ENCODE measurements at places on chromosomes 1 and 21.

GRCh38 chr1:3194760-3195479 lies 125.9 kb downstream of the PRDM16 start:
- DNase-seq = no peak

DNA sequence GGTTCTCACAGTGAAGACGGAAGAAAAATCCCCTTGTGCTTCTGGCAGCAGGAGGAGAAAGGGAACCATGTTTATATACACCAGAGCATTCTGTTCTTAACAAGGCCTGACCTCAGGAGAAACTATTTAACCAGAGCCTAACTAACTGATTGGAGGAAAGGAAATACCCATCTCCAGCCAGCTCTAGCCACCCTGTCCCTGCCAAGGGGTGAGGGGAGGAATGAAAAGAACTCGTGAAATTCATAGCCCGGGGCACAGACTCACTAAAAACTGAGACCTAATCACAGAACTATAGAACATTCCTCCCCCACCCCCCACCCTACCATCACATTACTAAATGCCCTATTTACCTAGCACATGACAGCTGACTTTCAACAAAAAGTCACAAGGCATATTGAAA lies 65.0 kb downstream of the KCNH1 start:
- no peak for DNase-seq

DNA sequence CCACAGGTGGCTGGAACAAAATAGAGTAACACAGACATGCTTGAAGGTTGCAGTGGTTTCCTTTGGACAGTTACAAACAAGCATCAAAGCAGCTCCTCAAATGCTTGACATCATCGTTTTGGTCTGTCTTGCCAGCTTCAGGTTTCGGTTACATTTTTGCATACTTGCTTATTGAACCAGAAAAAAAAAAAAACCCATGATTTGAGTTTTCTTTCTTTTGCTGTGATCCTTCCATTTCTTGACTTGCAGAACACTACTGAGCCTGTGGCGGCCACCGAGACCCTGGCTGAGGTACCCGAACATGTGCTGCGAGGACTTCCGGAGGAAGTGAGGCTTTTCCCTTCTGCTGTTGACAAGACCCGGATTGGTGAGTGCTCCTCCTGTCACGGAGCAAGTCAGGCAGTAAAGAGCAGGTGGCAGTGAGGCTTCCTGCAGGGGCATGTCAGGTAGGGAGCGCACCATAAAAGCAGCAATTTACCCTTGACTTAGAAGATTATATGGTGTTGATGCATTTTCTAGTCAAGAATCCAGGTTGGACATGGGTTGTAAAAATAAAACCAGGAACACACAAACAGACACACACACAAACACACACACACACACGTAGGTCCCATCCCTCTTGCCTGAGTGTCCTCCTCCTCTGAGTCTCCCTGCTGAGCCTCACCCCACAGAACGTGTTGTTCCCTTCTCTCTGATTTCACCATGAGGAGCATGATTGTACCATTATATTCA lies 30.9 kb downstream of the PRDM2 start:
- DNase-seq = peak; percentile 63

- DNase-seq = no peak
These were observed 80.9 kb downstream of the TTC3 start for GRCh38 chr21:37153935-37154350.
